Body of pancreas (tissue), 4 donors: ENCODE measurements at places on chromosomes 11 and 22.

GRCh38 chr11:70680781-70681281, 282.5 kb downstream of the CTTN start:
- no peak for DNase-seq

DNA sequence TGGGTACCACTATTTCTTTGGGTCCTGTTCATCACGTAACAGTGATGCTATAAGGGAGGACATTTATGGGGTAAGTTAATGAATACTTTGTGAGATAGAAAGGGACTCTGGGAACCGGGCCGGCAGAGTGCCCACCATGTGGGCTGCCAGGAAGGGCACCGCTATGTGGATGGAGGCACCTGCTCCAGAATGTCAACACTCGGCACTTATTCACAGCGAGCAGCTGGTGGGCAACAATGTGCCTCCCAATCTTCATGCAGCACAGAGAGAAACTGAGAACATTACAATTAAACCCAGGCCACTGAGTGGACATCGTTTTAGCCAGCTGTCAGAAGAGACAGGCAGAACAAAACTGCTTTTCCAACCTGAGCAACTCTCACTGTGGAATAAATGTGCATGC, 15.8 kb upstream of the ELFN2 start:
- DNase-seq = no peak

GRCh38 chr11:27487706-27488105, 15.1 kb upstream of the LGR4 start:
- DNase-seq = no peak

GRCh38 chr11:115522302-115522701, 18.1 kb upstream of the CADM1 start:
- no peak for DNase-seq

DNA sequence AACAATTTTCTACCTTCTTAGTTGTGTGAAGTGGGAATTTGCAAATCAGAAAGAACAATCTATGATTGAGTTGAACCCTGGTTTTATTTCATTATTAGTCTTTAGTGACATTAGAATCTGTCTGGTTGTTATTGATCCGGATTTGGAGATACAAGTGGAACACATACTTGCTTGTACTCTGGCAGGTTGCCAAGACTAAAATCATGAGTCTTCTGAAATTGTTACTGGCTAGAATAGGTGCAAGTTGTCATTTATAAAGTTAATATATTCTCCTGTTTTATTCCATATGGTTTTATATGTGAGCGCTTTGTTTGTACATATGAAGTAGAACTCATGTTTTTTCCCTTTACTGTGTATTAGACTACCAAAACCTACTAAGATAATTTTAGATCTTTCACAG, 23.0 kb downstream of the CCDC15 start:
- DNase-seq = no peak

- DNase-seq = no peak
These were observed 75.4 kb downstream of the SWAP70 start for GRCh38 chr11:9739123-9739900.

DNA sequence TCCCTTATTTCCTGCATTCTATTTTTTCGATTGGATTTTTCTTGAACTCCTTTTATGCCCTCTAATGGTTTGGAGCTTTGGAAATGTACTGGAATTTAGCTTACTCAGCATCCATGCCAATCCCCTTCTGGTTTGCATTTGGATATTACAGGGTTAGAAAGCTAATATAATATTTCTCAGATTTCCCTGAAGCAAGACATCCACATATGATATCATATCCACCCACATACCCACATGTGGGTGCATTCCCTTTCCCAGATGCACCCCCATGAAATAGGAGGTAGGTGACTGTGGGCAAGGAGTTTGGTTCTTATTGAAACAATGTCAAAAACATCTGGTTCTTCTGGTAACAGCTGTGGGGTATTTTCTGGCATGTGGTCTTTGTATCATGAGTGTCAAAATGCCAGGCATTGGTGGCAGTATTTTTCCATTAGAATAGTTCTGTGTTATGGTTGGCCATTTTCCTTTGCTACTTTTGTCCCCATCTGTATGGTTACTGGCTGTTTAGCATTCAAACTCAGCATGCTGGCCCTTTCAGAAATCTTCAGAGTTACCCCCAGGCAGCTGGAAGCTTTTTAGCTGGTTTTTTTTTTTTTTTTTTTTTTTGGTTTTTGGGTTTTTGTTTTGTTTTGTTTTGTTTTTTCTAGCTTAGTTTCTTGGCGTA, 32.7 kb upstream of the DDX10 start:
- no peak for DNase-seq

- DNase-seq = no peak
These were observed 56.2 kb downstream of the CASP12 start for GRCh38 chr11:104841973-104842525.

- no peak for DNase-seq
These were observed 151.8 kb upstream of the GRIA4 start for GRCh38 chr11:105458071-105458470.

- no peak for DNase-seq
These were observed 100.2 kb downstream of the SYN3 start for GRCh38 chr22:32958001-32958400.

GRCh38 chr11:83924795-83925542, 638.8 kb upstream of the CCDC90B start:
- no peak for DNase-seq

DNA sequence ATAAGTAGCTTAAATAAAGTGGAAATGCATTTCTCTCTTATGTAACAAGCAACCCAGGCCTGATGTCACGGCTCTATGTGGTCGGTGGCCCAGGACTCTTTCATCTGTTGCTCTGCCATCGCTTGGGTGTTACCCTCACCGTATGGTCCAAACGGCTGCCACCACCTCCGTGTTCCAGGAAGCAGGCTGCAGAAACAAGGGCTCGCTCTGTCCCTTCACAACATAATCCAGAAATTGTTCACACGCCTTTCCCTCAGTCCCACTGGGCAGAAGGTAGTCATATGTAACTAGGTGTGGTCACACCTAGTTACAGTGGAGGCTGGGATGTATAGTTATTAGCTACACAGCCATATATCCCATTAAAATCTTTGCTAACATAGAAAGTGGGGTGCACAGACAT, 421.0 kb downstream of the SOX6 start:
- no peak for DNase-seq
